Mucosa of gallbladder (tissue), 1 donor: ENCODE measurements at places on chromosomes 5 and 9. TPM values are rescaled to one million over a fixed set of nuclear protein-coding genes. Genes with fewer than 3 reads are reported as not detected.

DNA sequence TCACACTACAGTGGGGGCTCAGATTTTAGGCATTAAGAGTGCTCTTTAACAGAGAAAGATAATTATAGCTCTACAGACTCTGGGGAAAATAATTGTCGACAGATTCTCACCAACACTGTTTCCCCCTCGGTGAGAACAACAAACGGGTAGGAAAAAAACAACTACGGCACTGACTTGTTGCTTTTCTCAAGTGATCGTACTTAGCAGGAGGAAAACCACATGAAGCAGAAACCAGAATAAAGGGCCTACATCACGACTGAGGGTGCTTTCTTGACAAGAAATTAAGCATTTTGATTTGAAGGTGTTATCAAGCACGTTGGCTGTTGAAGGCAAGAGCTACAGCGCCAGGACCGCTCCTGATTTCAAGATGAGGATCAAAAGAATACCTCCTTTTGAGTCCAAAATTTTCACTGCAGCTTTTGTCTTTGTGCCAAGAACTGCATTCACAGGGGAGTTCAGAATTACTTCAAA lies 27.2 kb upstream of the CER1 start:
- DNase-seq: no peak

GRCh38 chr9:109198736-109199382 lies 31.8 kb upstream of the FRRS1L start:
- no peak for DNase-seq

Gene DCTN3
- 81.9 TPM for total RNA-seq

- no peak for DNase-seq
These were observed 56.4 kb upstream of the DHFR start for GRCh38 chr5:80711216-80711615.

DNA sequence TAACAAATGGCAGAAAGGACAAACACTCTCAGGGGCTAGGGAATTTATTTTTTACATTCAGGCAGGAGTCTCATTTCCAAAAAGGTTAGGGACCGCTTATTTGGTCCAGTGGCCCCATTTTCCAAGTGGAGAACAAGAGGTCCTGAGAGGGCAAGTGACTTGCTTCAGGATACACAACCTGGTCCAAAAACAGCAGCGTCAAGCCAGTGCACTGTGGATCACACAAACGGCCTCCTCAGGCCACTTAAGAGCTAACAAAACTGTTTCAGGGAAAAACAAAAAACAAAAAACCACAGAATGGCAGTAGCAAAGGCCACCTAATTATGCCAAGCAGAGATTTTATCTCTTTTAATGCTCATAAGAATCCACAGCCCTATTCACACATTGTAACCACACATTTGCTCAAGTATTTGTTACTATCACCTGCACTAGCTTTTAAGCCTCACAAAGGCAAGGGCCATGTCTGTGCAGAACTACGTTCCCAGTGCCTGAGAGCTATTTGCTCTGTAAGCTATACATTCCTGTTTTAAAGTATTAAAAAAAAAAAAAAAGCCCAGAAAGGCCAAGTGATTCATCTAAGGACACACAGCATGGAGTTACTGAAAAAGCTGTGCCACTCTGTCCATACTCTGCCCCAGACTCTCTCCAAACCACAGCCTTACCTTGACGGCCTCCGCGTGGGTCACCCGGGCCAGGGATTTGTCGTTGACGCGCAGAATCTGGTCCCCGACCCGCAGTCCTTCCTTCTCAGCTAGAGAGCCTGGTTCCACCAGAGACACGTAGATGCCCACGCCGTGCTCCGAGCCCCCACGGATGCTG lies 1.5 kb downstream of the WHRN start:
- no peak for DNase-seq

GRCh38 chr5:125470280-125470902 lies 724.0 kb upstream of the ZNF608 start:
- DNase-seq: no peak

DNA sequence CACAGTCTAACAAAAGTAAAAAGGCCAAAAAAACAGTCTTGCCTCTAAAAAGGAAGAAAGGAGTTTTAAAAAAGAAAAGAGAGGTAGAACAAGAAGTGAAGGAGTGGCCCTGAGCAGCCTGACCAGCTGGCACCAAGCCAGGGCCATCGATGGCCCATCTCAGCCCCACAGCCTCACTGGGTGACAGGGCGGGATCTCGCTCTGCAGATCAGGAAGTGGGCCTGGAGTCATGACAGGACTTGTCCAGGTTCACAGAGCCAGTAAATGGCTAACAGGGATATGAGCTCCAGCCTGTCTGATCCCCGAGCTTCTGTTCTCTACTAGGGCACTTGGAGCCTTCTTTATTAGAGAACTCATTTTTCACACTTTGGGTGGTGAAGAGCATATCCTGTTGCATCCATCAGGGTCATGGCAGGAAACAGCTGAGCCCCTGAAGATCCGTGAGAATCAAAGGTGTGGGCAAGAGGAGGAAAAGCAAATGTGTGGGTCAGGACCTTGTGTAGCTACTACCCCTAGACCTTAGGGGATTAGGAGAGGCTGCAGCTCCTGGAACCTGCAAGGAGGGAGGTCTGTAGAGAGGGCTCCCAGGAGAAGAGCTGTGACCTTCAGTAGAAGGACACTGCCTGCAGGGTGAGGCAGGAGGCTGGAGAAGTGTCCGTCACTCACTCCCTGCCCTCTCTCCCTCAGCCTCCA lies 299.0 kb upstream of the MSX2 start:
- peak; percentile 14 for DNase-seq

DNA sequence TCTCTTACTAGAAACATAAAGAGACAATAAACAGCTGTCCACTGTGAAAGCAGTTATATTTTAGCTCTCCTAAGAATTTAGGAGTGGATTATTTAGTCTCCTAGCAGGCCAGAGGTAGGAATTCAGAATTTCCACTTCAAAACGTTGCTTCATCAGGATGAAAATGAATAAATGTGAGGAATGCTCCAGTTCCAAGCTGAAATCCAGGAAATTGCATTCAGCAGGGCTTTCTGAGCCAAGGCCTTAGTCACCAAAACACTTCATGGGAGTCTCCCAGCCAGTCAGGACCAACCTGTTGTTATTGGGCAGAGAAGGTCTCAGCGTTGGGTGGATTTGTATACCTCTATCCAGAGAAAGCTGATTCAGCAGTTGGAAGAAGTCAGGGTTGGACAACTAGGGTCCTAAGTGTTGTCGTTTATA lies 1040.3 kb downstream of the TLE1 start:
- DNase-seq: peak; percentile 24

Gene TLR4
- 9.8 TPM for total RNA-seq

- no peak for DNase-seq
These were observed 120.6 kb downstream of the C9orf50 start for GRCh38 chr9:129500161-129500862.

GRCh38 chr5:148482697-148483462 lies 99.1 kb downstream of the FBXO38 start:
- peak; percentile 34 for DNase-seq

DNA sequence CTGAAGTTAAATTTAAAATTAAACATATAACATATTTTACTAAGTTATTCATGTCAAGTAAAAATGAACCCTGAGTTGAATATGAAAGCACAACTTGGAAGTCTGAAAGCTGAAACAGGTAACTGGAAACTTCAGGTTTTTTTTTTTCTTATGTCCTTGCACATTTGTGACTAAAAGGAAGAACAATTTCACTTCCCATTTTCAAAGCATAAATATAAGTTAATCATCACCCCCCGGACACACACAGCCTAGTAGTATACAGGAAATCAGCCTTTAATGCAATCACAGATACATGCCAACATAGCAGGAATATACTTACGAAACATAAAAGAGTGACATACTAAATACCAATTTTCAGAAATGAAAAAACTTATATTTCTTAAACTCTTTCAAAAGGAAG lies 225.9 kb downstream of the RFX3 start:
- DNase-seq: no peak

DNA sequence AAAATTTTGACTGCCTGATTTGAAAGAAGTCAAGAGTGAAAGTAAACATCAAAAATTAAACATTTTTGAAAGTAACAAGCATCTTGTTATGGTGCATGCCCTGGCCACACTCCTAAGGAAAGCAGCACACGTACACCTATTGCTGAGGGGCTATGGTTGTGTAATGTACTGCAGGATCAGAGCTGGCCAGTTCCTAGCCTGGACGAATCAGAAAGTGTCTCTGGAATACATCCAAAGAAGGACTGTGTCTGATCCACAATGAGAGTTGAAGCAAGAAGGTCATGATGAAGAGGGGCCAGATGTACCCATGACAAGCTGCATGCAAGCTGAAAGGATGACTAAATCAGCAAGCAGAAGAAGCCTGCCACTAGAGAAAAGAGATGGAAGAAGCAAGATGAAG lies 618.2 kb downstream of the TLE1 start:
- DNase-seq: no peak

Gene NR2F1
- total RNA-seq: 162 TPM

Gene ENTREP1
- total RNA-seq: 10.1 TPM

GRCh38 chr9:967436-967835 lies 9.0 kb upstream of the DMRT3 start:
- no peak for DNase-seq

DNA sequence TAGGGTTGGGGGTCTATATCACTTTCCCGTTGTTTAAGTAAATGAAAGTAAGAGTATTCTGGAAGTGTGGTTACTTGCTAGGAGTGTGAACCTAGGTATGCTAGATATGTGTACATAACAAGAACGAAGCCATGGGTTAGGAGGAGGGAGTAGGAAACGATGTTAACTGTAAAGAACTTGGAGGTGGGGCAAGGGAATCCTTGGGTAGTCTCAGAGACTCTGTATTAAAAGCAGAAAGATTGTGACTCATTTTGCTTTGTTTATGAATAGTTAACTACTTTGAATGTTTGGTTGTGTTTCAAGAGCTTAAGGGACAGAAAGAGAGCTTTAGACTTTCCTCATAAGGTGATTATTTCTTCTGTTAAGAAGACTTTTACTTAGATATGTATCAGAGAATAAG lies 59.9 kb downstream of the TMEM252 start:
- DNase-seq: no peak

Gene SV2C
- 0.20 TPM for total RNA-seq

Gene SPINK6
- total RNA-seq: not detected

- no peak for DNase-seq
These were observed 839.1 kb downstream of the NR2F1-AS1 start for GRCh38 chr5:92741906-92742305.

- DNase-seq: no peak
These were observed 60.0 kb downstream of the SNX18 start for GRCh38 chr5:54577528-54577927.

Gene CCNB1
- 8.1 TPM for total RNA-seq

- no peak for DNase-seq
These were observed 4.1 kb downstream of the KLF9 start for GRCh38 chr9:70410368-70410767.

- no peak for DNase-seq
These were observed 210.1 kb upstream of the TRIM32 start for GRCh38 chr9:116476935-116477381.
